Fibroblast of mammary gland (primary cell): ENCODE measurements at places on chromosomes 5 and 9.

DNA sequence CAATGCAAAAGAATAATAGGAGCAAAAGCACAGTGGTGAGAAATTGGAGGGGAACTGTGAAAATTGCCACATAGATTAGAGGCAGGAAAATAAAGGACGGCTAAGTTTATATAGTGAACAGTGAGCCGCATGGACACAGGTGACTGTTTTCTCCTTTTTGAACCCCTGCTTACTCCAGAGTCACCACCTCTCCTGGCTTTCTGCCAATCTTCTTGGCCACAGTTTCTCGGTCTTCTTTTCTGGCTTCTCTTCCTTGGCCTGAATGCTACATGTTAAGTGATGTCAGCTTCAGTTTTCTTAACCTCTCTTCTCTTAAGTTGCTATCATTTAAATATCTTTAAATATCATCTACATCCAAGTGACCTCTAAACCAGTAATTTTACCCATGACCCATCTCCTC is 47.3 kb upstream of the CDKN2B start:
- DNase-seq = no peak

- DNase-seq = no peak
Measured at GRCh38 chr5:167725741-167726140, 565.7 kb upstream of the WWC1 start.

DNA sequence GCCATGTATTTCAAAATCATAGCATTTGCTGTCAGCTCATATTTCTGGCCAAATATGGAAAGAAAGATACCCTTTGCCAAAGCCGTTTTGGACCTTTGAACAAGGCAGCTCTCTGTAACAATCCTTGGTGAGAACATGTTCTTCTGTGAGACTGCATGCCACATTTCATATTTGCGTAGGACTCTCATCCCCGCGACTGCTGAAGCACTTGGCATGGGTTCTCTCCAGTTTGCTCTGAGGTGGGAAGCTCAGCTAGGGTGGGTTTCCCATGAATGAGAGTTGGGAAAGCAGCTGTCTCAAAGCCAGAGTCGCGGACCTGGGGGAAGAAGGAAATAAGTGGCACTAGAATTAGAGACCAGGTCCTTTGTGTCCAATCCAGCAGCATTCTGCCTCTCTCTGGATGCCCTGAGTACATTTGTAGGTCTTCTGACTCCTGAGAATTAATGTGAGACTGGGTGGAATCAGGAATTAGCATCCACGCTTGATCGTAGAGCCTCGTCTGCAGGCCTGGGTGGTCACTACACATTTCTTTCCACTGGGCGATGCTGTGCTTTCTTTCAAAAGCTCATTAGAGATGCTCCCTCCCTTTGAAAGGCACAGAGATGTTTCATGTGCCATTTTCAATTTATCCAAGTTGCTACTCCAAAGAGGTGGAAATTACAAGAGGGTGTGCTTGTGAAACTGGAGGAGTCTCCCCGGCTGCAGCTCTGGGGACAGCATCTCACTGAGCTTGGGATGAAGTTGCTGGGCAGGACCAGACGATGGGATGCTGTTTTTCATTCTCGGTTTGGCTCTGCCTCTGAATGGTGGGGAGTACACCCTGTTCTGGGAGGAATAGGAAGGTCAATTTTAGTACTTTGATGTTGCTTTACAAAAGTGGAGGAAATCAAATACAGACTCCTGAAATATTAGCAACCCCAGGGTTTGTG is 197.2 kb downstream of the GADD45G start:
- DNase-seq = no peak

DNA sequence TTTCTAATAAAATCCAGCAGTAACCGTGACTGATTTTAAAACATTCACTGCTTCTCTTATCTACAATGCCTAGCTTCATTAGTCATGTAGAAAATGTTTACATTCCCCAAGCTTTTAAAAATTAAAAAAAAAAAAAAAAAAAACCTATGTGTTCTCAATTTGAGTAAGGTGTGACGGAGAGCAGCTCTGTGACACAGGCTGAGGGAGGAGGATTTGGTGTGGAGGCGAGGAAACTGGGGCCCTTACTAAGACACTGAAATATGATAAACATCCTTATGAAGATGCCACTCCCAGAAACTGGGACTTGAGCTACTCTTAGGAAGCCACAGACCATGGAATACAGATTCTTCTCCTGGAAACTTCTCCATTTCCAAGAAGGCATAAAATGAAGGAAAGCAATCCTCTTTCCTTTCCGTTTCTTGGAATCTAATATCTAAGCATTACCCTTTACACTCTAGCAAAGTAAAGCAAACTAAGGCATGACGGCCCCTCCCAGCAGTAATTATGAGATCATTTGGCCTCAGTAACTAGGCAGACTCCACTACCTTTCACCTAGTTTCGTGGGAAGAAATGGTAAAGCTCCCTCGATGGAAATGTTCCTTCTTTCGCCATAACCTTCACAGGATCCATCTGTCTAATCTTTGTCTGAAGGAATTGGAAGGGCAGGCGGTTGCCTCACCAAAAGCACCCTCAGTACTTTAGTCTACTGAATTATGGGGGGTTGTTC is 23.5 kb downstream of the GRAMD2B start:
- peak; percentile 63 for DNase-seq

DNA sequence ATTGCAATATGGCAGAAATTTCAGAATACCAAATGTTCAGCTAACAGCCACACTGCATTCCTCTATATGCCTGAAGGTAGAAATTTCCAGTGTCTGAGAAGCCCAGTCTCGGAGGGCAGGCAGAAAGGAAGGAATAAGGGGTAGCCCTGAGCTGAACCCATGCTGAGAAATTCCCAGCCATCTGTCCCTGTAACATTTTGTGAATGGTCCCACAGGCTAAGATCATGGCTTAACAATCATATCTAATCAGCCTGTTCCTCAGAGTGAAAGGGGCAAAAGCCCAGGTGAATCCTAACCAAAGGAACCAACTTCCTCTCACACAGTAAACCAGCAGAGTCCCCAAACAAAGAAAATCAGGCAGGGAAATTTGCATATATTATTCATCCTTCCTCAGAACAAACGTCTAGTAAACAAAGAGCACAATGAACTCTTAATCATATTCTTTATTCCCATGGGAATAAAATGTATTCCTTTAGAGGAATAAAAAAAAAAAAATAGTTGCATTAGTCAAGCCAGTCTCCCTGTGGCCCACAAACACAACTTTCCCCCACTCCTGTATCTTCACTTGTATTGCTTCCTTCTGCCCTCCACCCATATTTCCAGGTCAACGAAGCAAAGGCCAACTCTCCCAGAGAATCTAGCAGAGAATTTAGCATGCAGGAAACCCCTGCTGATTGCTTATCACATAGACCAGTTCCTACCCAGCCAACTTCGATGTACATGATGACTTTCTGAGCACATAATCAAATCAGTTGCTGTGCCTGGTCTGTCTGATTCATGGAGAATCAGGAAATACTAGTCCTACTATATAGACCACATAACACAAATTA is 257.6 kb downstream of the FAM114A2 start:
- DNase-seq = peak; percentile 21
